ENCODE measurements at places on chromosomes 4 and X.

GRCh38 chrX:24241822-24242648 lies 71.8 kb downstream of the SUPT20HL2 start:
- peak; percentile 31 for DNase-seq

- DNase-seq = peak; percentile 35
Observed at GRCh38 chrX:46929439-46930261, 17.4 kb downstream of the JADE3 start.

GRCh38 chr4:173448103-173448502 lies 49.2 kb upstream of the SCRG1 start:
- peak; percentile 22 for DNase-seq

- DNase-seq = peak; percentile 34
Observed at GRCh38 chr4:122617597-122618593, 3.0 kb downstream of the IL21 start.

- peak; percentile 97 for DNase-seq
Observed at GRCh38 chr4:184745831-184746795, 12.2 kb upstream of the CENPU start.

GRCh38 chr4:5693871-5694270 lies 14.5 kb downstream of the EVC2 start:
- DNase-seq = no peak

DNA sequence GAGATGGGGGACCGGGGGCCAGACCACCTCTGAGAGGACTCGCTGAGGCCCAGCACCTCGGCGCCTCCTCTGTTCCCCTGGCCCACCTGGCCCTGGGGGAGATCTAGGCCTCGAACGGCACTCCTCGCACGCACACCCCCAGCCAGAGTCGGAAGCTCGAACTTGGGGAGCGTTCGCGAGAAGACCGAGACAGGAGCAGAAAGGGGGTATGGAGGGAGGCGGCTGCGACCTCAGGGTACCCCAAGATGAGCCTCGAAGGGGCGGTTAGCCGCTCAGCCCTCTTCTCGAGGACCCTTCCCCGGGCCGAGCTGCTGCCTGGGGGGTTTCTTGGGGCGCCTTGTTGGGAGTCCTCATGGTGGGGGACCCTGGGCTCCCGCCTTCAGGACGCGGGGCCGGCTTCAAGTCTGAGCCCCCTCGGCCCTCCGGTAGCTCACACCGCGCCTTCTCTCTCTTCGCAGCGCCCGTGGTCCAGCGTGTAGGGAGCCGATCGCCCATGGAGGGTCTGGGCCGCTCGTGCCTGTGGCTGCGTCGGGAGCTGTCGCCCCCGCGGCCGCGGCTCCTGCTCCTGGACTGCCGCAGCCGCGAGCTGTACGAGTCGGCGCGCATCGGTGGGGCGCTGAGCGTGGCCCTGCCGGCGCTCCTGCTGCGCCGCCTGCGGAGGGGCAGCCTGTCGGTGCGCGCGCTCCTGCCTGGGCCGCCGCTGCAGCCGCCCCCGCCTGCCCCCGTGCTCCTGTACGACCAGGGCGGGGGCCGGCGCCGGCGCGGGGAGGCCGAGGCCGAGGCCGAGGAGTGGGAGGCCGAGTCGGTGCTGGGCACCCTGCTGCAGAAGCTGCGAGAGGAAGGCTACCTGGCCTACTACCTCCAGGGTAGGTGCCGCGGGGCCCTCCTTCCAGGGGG lies 706 bp downstream of the DUSP9 start:
- no peak for DNase-seq

GRCh38 chr4:182492423-182492822 lies 249.2 kb downstream of the TENM3 start:
- DNase-seq = peak; percentile 57

GRCh38 chr4:89572224-89572858 lies 264.6 kb downstream of the SNCA start:
- no peak for DNase-seq

DNA sequence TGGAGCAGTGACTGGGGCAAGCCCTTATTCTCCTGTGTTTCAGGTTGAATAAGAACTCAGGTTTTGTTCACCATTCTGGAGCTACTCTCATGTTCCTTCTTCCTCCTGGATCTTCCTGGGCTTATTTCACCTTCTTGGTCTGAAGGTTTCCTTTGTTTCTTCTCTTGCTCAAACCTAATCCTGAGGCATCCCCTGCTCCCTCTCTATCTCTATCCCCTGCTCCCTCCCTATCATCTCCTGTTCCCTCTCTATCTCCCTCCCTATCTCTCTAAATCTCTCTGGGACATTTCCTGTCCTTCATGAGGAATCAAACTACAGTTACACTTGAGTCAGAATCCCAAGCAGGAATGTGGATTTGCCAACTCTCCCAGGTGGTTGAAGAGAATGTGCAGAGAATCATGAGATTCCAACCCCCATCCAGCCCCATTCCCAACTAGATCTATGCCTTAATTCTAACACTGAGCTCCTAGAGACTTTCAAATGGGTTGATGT lies 134.9 kb upstream of the ZIC3 start:
- no peak for DNase-seq

GRCh38 chr4:80500613-80501012 lies 165.1 kb downstream of the CFAP299 start:
- no peak for DNase-seq

DNA sequence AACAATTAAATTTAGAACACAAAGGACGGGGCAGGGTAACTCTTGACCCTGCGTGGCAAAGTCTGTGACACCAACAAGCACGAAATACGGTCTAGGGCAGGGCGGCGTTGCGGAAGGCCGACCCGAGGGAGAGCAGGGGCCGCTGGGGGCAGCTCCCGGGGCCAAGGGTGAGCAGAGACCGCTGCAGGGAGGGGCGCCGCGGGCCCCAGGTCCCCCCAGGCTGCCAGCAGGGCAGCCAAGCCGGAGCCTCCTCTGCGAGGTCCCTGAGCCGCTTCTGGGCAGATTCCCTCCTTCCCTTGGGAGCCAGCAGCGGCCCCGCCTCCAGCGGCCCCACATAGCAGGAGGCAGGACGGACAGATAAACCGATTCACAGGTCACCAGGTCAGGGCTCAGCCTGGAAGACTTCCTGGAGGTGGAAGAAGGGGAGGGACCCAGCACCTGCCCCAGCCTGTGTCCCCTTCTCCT lies 90.2 kb downstream of the FAM53A start:
- DNase-seq = no peak

GRCh38 chr4:104235967-104236366 lies 258.7 kb downstream of the CXXC4 start:
- no peak for DNase-seq

DNA sequence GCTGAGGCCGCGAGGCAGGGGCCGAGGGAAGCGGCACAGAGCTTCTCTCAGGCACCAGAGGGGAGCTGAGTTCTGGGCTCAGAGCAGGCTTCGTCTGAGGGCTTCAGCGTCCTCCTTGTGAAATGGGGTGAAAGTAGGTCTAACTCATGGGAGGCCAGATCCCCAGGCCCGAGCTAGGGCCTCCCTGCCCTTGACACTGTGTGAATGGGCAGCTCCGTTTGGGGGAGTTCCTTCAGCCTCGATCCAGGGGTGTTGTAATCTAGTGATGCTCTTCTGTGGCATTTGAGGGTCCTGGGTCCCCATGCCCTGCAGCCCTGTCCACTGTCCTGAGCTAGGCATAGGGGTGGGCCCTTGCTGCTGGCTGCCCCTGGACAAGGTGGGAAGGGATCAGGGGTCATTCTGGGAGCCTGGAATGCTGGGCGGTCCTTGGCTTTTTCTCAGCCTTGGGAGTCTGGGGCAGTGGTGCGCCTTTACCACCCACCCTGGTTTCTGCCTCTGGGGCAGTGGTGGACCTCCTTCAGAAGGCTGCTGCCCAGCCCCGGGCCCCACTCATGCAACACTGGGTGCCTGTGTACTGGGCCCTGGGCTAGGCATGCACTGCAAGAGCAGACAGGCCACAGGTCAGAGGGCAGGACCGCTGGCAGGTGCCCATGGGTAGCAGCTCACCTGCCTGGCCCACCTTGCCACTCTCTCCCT lies 4.1 kb downstream of the SH3BP2 start:
- no peak for DNase-seq

- DNase-seq = peak; percentile 88
Observed at GRCh38 chr4:130563185-130563888, 1467.4 kb downstream of the C4orf33 start.

GRCh38 chr4:152508386-152508785 lies 27.5 kb downstream of the FBXW7 start:
- no peak for DNase-seq

- peak; percentile 41 for DNase-seq
Observed at GRCh38 chr4:41256131-41256739, 493 bp upstream of the UCHL1 start.

DNA sequence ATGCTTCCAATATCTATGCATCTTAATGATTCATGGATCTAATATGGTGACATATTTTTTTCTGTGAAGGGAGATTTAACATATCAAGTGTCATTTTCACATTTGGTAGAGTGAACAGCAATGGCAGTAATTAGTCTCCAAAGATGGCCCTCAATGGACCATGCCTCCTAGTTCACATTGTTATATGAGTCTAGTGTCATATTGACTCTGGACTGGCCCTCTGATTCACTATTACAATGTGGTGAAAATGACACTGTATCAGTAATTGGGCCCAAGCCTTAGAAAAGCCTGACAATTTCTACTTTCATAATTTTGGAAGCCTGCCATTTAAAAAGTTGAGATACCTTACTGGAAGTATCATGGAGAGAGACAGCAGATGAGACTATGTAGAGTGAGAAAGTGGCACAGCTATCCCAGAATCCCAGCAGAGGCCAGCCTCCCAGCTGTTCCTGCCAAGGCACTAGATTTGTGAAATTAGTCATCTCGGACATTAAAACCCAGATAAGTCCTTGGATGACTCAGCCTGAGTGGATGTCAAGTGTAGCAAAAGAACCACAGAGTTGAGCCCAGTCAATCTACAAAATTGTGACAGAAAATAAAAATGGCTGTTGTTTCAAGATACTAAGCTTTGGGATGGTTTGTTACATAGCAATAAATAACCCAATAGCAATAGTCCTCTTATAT lies 68.4 kb downstream of the ARHGEF38 start:
- peak; percentile 90 for DNase-seq

GRCh38 chr4:44632733-44633132 lies 18.7 kb downstream of the YIPF7 start:
- no peak for DNase-seq

GRCh38 chrX:14927401-14927800 lies 54.2 kb downstream of the MOSPD2 start:
- no peak for DNase-seq

DNA sequence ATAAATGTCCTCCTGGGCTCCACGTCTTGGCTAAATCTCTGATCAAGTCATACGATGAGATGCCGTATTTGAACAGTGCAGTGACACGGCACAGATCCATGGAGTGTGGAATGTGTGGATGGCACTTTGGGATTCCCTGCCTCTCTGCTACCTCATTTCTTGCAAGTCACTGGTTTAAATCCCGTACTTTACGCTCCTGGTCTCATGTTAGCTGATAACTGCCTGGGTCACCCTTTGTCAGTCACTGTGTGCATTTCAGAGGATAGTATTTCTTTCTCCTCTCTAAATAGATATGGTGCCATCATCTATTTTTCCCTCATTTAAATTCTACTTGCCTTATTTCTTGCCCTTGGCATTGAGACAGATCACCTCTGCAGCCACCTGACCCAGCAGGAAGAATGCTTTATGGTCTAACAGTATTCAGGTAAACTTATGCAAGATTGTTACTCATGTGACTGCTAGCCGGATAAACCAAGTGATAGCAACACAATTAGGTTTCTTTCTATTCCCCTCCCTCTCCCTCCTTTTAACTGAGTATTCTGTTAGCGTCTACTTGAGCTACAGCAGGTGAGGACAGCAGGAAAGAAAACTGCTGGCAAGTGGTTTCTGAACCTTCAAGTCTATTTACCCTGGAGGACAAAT lies 2.8 kb downstream of the EGF start:
- no peak for DNase-seq

DNA sequence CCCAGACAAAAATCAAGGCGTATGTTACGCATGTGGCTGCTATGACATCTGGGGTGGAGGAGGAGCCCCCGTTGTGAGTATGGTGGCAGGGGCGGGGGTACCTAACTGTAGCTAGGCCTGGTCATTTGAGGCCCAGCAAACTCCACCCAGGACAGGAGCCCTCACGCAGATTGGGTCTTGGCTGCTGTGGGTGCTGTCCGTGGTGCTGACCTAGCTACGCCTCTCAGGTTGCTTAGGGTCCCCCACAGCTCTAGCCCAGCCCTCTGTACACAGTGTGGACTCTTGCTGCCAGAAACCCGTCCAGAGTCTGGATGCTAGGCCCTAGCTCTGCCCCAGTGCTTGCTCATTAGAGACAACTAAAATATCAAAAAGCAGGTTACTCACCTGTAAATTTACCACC lies 146.7 kb upstream of the PSAPL1 start:
- DNase-seq = peak; percentile 1

- DNase-seq = peak; percentile 82
Observed at GRCh38 chrX:12007881-12008280, 130.4 kb upstream of the FRMPD4 start.

DNA sequence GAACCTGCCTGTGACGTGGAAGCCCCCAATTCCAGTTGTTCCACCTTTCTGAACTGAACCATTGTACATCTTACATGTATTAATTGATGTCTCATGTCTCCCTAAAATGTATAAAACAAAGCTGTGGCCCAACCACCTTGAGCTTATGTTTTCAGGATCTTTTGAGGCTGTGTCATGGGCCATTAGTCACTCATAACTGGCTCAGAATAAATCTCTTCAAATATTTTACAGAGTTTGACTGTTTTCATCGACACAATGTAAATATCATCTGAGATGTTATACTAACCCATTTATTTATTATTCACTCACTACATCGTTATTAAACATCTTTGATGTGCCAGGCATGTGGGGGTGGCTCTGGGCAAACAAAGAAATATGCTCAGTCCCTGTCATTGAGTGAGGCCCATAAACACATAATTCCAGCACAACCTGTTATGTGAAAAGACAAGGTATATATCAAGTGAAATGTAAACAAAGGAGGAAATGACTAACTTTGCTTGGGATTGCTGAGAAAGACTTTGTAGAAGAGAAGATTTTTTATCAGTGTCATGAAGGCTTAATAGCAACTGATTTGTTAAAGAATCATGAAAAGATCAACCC lies 34.5 kb upstream of the PPM1K start:
- peak; percentile 10 for DNase-seq

GRCh38 chrX:14363728-14364127 lies 165.6 kb upstream of the GLRA2 start:
- no peak for DNase-seq

GRCh38 chr4:96637971-96638412 lies 798.1 kb downstream of the PDHA2 start:
- no peak for DNase-seq

DNA sequence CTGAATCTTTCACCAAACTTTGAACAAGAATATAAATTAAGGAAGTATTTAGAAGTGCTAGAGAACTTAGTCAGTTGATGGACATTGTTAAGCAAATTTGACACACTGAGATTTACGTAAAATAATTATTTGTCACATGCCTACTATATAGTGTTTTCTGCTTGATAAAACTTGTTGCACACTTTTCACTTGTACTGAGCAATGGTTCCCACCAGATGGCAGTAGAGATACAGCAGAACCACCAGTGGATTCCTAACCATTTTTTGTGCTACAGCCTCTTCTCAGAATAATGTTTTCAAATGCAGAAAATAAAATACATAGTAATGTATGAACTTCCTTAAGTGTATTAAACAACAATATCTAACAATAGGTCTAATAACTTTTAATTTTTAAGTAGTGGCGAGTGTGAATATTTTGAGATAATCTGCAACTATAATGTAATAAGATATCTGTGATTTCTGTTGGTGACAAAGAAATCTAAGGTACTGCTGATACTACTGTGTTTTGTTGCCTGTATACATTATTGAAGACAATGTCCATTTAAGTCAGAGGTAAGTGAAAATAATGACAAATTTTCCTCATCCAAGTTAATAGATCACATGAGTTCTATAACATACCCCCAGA lies 81.2 kb downstream of the APOOL start:
- peak; percentile 22 for DNase-seq

Data from amniotic epithelial cell (primary cell).